Kasumi-1 (cell line): ENCODE measurements at places on chromosomes 7 and 10.

- no peak for DNase-seq
Observed at GRCh38 chr10:11831520-11831951, 8.4 kb downstream of the PROSER2 start.

- peak; percentile 79 for DNase-seq
Observed at GRCh38 chr7:131188367-131189339, 139.0 kb upstream of the MKLN1 start.

DNA sequence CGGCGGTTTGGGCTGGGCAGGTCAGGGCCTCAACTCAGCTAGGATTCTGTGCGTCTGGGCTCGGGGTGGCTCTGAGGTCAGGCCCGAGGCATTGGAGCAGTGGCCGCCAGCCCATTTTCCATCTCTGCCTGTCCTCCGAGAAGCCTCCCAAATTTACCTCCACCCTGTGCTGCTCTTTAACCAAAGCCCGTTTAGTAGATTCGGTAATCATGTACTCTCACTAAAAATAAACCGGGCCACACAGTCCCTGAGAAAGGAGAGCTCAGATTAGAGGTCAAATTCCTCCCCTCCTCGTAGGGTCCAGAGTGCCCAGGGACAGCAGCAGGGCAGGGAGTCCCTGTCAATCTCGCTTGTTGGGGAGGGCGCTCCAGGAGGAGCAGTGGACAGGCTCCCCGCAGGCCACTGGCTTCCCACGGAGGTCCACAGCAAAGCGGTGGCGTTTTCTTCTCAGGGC, 88.7 kb upstream of the CHST15 start:
- no peak for DNase-seq

- DNase-seq: no peak
Observed at GRCh38 chr10:104502907-104503306, 138.2 kb upstream of the SORCS3 start.

DNA sequence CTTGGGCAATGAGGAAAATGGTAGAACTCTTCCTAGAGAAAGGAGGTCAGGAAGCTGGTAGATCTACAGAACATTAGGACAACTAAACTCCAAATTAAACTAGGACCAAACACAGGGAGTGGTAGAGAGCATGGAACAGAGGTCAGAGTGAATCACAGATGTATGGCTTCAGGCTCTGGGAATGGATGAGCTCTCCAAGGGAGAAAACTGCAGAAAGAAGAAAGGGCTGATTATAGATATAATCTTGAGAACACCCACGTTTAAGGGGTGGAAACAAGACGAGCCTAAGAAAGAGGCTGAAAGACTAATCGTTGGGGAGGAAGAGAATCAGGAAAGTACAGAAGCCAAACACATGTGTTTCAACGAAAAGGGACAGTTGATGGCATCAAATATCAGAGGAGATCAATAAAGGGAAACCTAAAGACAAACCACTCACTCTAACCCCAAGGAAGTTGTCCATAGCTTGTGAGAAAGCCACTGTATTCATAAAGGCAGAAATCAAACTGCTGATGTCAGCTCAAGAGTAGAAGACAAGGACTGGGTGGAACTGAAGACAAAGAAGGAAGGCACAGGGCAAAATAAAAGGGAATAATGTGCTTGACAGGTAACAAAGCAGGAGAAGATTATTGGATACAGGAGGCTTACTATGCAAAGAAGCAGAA, 41.4 kb downstream of the NUDCD3 start:
- DNase-seq: no peak

GRCh38 chr7:30772984-30773383, 1.8 kb downstream of the MINDY4 start:
- no peak for DNase-seq

- DNase-seq: no peak
Observed at GRCh38 chr10:4176500-4177281, 391.7 kb upstream of the KLF6 start.

DNA sequence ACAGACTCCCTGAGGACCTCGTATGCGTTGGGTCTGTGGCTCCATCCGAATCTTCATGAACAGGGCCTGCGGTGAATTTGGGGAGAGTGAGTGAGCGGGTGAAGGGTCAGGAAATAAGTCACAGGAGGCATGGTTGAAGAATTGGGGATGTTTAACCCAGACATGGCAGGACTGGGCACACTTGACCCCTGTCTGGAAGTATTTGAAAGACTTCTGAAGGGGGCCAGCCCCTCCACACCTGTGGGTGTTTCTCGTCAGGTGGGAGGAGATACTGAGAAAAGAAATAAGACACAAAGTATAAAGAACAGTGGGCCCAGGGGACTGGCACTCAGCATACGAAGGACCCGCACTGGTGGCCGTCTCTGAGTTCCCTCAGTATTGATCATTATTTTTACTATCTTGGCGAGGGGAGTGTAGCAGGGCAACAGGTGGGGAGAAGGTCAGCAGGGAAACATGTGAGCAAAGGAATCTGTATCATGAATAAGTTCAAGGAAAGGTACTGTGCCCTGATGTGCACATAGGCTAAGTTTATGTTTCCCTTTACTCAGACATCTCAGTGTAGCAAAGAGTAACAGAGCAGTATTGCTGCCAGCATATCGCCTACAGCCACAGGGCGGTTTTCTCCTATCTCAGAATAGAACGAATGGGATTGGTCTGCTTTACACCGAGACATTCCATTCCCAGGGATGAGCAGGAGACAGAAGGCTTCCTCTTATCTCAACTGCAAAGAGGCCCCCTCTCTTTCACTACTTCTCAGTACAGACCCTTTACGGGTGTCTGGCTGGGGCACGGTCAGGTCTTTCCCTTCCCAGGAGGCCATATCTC, 38.2 kb upstream of the PFKFB3 start:
- no peak for DNase-seq

GRCh38 chr10:29160150-29160617, 128.7 kb upstream of the LYZL1 start:
- no peak for DNase-seq

GRCh38 chr7:11737723-11738122, 94.3 kb downstream of the THSD7A start:
- no peak for DNase-seq

- no peak for DNase-seq
Observed at GRCh38 chr7:111006691-111007090, 84.2 kb upstream of the LRRN3 start.

DNA sequence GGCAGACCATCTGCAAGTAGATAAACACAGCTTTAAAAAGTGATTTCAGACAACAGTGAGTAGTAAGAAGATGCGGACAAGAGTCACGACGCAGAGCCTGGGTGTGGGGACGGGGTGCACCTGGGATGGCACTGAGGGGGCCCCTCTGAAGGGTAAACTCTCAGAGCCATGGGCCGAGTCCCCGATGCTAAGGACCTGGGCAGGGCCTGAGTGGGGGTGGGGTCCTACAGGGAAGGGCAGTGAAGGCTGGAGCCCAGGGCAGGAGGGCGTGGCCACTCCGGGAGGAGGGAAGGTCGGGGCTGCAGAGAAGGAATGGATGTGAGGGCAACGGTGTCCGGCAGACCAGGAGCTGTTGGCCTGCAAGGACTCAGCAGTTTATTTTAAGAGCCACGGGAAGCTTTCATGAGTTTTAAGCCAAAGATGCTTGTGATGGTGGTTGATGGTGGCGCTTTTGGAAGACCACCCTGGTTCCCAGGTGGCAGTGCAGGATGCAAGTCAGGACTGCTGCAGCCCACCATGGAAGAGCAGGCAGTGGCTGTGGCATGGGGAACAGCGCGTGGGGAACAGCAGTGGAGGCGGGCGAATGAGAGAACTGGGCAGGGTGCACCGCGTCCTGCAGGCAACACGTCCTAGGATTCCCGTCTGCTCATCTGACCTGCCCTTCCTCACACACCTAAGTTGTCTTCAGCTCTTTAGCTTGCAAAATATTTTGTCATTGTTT, 296.8 kb downstream of the DNAJB6 start:
- no peak for DNase-seq

DNA sequence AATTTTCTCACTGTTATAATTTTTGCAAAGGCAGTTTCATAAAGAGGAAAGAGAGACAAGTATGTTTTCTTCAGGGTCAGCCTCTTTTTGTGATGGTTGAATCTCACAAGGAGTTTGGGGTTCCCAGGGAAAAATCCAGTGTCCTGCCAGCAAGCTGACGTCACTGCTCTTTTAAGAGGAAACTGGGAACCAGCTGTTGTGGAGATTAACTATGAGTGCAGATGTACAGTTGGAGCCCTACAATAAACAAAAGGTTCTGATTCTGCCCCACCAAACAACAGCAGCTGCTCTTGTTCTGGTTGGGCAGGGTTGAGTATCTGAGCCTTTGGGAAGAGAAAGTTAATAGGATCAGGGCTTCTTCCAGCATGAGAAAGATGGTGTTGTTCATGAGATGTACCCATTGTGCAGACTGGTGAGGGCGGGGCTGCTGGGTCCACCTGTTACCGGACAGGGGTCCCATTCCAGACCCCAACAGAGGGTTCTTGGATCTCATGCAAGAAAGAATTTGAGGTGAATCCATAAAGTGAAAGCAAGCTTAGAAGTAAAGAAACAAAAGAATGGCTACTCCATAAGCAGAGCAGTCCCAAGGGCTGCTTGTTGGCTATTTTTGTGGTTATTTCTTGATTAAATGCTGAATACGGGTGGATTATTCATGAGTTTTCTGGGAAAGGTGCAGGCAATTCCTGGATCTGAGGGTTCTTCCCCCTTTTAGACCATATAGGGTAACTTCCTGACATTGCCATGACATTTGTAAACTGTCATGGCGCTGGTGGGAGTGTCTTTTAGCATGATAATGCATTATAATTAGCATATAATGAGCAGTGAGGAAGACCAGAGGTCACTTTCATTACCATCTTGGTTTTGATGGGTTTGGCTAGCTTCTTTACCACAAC, 12.5 kb downstream of the PRF1 start:
- DNase-seq: no peak

GRCh38 chr10:95693071-95693667, 558 bp downstream of the TCTN3 start:
- peak; percentile 27 for DNase-seq

GRCh38 chr10:124916098-124916584, 25.8 kb upstream of the ZRANB1 start:
- peak; percentile 69 for DNase-seq

- peak; percentile 67 for DNase-seq
Observed at GRCh38 chr7:127819975-127820731, 168.2 kb downstream of the SND1 start.

DNA sequence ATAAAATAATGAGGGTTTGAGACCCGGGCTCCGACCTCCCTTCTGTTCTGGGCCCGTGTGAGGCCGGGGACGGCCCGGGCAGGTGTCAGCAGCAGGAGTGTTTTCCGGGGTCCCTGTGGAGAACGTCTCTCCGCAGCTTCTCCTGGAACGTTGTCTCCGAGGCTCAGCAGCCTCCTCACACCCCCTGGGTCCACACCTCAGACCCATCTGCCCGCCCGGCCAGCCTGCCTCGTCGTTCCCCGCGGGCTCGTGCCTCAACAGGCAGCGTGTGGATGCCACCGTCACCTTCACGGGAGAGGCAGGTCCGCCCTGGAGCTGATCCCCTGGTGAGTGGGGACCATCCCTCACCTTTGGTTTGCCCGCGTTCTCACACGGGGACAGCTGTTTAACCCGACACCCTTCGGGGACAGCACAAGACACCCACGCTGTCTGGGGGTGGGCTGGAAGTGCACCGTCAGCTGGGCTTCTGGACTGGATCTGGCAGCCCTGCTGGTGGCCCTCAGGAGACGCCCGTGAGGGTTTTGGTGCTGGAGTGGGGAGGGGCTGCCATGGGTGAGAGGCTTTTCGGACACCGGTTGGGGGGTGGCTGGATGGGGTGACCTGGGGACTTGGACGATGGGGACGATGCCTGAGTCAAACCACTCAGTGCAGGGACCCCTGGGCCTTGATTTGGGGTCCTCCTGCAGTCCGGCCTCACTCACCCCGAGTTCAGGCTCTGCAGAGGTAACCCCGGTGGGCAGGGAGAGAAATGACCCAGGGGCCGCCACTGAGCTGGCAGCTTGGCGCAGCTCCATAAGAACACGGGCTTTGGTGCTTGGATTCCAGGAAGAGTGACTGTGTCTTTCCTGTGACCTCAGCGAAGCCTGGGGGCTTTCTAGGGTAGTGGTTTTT, 131.7 kb downstream of the DNAJB6 start:
- DNase-seq: no peak

DNA sequence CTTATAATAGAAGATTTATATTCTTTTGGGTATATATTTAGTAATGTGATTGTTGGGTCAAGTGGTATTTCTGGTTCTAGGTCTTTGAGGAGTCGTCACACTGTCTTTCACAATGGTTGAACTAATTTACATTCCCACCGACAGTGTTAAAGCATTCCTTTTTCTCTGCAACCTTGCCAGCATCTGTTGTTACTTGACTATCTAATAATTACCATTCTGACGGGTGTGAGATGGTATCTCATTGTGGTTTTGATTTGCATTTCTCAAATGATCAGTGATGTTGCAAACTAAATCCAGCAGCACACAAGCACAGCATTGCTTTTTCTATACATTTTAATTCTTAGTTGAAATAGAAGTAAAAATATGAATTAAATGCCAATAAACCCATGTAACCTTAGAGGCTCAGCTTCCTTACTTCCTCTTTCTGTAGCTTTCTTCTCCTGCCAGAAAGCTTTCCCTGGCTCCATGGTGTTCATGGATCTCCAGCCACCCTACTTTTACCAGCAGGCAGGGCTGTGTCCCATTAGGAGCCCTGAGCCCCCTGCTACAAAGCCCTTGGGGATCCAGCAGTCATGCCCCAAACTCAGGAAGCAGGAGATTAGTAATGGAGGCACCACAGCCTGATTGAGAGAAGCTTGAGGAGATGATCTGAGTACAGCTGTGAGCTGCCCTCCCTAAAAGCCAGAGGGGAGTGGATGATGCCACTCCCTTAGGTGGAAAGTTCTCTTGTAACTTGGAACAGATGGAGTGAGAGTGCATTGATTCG, 158.6 kb downstream of the TMEM178B start:
- DNase-seq: no peak

DNA sequence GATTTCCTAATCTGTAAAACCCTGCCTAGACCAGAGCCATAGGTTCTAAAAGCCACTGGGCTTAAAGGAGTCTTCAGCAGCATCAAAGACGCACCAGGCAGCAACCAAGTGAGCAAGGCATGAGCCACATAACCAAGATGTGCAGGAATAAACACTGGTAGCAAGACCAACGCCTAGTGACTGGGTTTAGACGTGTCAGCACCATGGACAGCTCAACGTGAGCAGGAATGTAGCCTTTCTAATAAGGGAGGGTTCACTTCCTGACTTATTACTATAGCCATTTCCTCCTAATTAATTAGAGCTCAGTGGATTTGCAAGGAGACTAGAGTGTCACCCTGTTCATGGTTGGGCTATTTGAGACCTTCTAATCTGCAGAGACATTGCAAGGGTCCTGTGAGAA, 223.7 kb downstream of the LHFPL3 start:
- peak; percentile 33 for DNase-seq

GRCh38 chr7:151276666-151277590, 28.4 kb upstream of the SMARCD3 start:
- DNase-seq: peak; percentile 57

GRCh38 chr7:122467661-122468449, 163.3 kb upstream of the FEZF1 start:
- no peak for DNase-seq

DNA sequence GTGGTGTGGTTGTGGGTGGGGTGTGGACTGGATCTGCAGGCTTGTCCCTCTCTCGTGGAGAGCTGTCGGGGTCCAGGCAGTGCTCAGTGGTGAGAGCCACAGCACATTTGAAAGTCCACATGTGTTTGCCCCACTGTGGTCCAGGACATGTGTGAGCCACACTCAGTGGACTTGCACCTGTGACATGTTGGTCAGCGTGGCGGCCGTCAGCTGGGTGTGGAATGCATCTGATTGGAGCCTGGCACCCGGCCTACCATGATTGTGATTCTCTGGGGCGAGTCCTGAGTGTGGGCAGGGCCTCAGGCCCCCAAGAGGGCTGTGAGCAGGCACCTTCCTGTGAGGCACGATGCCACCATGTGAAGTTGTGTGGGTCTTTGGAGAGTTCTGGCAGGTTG, 77.9 kb downstream of the DNAJB6 start:
- no peak for DNase-seq

- no peak for DNase-seq
Observed at GRCh38 chr10:11097686-11098085, 80.0 kb downstream of the CELF2 start.
